ENCODE measurements at places on chromosomes 7 and 10.
A peak's percentile ranks its signal among the peaks of the same experiment; 100 is the strongest.

DNA sequence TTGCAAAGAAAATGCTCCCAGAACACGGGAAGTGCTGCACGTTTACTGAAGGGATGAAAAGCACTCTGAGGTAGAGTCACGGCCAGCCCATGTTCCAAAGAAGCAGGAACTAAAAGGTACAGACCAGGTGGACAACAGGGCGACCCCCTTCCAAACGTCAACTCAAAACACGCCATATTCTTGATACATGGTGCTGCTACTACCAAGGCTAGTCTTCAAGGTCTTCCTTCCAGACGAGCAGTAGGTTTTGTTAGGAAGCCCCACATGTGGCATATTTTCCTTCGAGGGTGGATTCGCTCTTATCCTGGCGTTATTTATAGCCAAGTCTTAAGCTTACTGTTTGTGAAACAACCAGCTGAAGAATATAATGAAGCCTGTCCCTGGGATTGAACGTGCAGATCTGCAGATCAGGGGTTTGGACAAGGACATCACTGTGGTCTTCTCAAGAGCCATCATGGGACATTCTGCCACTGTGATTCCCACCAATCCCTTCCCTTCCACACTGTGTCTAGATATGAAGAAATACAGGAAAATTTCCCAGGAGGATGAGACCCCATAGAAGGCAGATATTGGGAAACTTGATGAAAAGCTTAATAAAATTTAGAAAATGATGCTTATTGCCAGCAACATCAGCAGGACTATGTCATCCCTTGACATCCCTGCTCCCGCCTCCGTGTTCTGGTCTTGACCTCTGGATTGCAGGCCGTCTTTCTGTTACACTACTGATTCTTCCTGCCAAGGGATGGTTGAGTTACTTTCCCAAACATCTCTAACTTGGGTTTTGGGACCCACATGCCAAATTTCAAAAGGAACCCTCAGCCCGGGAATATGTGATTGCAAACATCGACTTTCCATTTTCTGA is 734.4 kb downstream of the PARD3 start:
- no peak for DNase-seq

DNA sequence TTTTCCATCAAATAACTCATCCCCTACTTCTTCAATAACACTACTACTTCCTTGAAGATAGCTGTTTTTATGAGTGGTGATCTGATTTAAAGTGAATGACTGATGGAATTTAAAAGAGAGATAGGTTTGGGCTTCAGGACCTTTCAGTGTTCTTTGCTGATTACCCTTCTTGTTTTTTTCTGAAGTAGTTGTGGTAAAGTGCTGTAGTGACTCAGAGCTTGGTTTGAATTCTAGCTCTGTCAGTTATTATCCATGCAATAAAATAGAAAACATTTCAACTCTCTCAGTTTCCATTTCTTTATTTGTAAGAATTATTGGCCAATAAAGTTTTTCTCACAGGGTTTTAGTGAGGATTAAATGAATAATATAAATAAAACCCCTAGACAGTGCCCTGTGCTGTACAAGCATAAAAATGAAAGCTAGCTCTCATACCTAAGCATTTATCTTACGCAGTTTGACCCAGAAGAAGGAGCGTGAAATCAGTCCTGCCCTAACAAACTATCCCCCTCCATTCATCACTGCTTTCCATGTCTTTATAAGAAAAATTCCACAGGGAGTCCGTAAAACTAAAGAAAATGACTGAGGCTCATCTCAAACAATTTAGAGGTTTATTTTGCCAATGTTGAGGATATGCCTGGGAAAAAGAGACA is 25.1 kb upstream of the AKAP9 start:
- DNase-seq = no peak

- DNase-seq = no peak
Measured at GRCh38 chr10:71228875-71229675, 16.7 kb downstream of the UNC5B start.

DNA sequence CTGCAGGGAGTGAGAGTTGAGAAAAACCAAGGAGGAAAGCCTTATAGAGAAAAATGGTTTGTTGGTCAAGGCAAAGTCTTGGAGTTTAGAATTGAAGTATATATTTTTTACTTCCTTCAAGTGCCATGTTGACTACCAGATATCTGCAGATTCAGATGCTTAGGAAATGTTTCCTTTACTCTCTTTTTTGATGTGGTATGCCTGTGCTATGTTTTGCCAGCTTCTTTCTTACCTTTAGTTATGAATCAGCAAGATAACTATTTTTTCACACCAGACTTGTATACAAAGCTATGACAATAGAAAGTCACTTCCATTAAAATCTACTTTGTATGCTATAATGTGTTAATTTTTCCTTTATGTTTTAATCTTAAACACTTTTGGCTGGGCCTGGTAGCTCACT is 3.6 kb downstream of the R3HCC1L start:
- no peak for DNase-seq

GRCh38 chr7:151346470-151346769 is 4.8 kb downstream of the NUB1 start:
- no peak for DNase-seq

DNA sequence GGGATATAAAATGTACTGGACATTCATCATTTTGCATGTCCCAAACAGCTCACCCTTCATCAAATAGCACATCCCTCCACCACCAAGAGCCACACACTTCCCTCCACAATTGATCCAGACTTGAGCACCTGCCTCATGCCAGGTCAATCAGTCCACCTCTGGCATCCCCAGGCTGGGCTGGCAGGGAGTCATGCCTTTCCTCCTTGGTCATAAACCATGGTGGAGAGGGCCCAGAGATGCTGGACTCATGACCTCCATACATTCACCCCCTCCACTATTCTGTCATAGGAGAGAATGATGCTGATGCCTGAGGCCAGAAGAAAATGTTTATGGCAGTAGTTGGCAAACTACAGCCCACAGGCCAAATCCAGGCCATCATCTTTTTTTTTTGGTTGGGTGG is 16.1 kb upstream of the GDF10 start:
- DNase-seq = no peak

- DNase-seq = no peak
Measured at GRCh38 chr7:116776610-116777289, 85.6 kb upstream of the CAPZA2 start.

GRCh38 chr10:59362144-59362958 is at the start of gene FAM13C:
TSS of gene FAM13C (minus strand) at chr10:59362549. CDS start at chr10:59362460, 89 bp downstream.
- DNase-seq = peak; percentile 30

GRCh38 chr7:141468341-141468740 is 82.9 kb upstream of the AGK start:
- no peak for DNase-seq

GRCh38 chr7:152989889-152990380 is 230.4 kb downstream of the ACTR3B start:
- no peak for DNase-seq

GRCh38 chr10:129850316-129850715 is 113.8 kb downstream of the EBF3 start:
- DNase-seq = no peak

- DNase-seq = peak; percentile 29
Measured at GRCh38 chr10:112389271-112389822, 15.4 kb downstream of the ACSL5 start.

DNA sequence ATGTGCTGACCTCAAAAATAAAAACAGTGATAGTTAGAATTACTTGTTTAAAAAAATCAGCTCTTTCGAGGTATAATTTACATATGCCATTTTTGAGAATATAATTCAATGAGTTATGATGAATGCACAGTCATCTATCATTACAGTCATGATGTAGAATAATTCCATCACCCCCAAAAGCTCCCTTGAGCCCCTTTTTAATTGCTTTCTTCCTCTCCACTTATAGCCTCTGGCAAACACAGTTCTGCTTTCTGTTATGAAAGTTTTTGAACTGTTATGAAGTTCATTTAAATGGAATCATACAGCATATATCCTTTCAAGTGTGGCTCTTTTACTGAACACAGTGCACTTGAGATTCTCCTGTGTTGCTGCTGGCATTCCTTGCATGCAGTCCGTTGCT is 41.4 kb downstream of the PRTFDC1 start:
- no peak for DNase-seq

GRCh38 chr7:143485094-143485493 is 7.4 kb downstream of the TAS2R41 start:
- no peak for DNase-seq

DNA sequence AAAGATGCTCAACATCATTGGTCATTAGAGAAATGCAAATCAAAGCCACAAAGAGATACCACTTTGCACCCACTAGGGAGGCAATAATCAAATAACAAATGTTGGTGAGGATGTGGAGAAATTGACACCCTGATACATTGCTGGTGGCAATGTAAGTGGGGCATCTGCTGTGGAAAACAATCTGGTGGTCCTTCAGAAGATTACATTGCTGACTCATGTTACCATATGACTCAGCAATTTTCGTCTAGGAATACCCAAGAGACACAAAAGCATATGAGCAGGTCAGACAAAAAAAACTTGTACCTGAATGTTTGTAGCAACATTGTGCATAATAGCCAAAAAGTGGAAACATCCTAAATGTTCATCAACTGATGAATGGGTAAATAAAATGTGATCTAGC is 4.9 kb upstream of the CLDN3 start:
- DNase-seq = no peak

- DNase-seq = no peak
Measured at GRCh38 chr7:1829111-1829510, 159.0 kb downstream of the ELFN1 start.

All from GM20000 (cell line).